ENCODE measurements at places on chromosomes 2 and 18.

DNA sequence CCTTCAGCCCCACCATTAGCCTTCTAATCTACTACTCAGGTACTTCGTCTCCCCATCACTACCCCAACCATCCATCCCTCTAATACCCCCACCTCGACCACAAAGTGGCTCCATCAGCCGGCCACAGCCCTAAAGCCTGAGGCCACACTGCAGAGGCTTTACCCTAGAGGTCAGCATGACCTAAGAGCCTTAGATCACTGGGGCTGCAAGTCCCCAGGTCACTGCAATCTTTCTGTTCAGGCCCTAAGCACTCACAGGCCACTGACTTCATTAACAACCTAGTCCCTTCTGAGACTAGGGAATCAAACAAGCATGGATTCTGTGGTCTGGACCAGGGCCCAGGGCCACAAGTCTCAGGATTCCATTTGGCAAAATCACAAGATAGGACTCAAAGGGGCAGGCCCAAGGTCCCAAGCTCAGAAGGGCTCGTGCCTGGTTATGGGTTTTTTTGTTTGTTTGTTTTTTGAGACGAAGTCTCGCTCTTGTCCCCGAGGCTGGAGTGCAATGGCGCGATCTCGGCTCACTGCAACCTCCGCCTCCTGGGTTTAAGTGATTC is 37.0 kb upstream of the PKDCC start:
- no peak for DNase-seq

DNA sequence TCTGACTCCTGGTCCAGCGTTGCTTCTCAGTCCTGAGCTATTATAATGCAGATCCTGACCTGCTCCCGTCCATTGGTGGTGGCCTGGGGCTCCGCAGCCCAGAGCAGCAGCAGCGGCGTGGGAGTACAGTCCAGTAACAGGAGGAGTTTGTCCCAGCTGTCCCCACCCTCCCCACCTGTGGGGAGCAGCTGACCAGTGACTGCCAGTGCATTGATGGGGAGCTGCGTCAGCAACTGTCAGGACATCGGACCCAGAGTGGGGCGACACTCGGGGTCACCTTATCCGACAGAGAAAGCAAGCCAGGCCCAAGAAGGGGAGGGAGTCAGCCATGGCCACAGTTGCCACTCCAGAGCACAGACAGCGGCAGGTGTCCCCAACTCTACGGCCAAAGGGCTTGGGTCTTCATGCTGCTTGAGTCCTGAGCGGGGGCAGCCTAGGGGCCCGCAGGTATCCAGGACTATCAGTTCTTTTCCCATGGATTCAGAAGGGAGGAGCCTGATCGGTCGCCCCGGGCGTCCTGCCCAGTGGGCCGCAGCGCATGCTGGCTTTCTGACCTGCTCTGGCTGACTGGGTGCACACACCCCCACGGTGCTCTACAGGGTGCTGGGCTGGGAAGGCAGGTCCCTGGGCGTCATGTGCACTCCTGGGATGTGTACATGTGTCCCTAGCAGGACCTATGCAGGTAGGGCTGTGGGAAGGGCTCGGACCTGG is 29.7 kb downstream of the DNMT3A start:
- DNase-seq: no peak

GRCh38 chr18:28175150-28175929 is 1.6 kb downstream of the CDH2 start:
- DNase-seq: no peak

GRCh38 chr2:159362094-159362493 is 75.6 kb upstream of the WDSUB1 start:
- no peak for DNase-seq

GRCh38 chr2:55148269-55148668 is 83.8 kb downstream of the CLHC1 start:
- DNase-seq: no peak

DNA sequence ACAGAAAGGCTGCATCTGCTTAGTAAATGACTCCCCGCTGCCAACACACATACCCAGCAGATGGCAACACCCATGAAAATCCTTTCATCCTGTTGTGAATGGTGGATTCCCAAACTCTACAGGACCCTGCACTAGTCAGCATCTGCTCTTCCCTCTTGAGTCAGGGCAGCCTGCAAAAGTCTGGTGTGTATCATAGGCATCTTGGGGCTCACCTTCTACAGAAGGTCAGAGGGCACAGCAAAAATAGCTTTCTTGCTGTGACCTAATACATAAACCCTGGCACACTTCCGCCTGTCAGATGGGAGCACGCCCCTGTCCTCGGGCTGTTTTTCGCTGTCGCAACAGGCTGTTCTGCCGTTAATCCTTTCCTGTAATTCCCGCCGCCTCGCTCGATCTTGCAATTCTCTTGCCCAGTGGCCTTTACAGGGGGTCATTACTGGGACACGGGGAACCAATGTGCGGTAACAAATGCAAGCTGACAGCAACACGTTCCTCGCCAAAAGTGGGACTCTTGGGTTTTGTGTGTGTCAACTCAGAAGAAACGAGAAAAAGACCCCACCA is 19.9 kb upstream of the SCYGR1 start:
- DNase-seq: no peak

DNA sequence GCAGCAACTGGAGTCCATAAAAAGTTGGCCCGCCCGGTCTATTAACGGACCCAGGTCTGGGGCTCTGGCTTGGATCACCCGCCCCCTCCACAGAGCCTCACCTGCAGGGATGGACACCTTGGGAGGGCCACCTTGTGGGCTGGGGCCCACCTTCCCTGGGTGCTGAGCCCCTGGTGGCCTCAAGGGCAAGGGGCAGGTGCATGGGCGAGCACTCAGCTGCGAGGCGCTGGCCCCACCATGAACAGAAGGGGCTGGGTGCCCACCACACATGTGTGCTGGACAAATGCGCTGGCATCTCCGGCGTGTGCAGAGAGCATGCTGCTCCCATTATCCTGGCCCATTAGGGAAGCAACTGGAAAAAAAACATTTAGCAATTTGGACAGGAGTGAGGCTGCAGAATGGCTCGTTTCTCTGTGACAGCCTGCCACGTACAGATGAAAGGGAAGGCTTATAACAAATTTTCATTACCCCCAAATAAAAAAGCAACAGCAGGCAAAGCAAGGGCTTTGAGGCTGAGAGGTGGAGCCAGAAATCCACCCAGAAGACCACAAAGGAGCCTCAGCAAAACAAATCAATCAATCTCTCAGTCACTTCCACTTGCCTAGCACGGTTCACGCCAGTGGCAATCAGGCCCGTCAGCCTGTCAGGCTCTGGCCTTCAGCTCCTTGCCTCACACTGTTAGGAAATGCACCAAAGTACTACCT is 253.1 kb upstream of the ZNF521 start:
- DNase-seq: no peak

DNA sequence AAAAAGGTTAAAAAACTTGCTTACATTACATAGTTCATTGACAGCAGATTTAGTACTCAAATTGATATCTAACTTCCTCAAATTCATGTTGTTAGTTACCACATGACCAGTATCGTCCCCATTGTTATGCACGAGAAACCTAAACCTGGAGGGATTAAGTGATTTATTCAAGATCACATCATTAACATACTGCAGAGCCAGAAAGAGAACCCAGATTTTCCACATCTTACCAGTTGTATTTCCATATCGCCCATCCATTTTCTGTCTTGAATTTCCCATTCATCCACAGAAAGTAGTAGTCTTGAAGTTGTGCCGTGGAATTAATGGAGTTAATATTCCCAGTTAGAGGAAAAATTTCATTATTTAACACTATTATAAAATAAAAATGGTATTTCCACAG is 512.0 kb downstream of the METTL4 start:
- DNase-seq: no peak

- DNase-seq: no peak
These were observed 81.3 kb upstream of the DYNAP start for GRCh38 chr18:54509793-54510192.

DNA sequence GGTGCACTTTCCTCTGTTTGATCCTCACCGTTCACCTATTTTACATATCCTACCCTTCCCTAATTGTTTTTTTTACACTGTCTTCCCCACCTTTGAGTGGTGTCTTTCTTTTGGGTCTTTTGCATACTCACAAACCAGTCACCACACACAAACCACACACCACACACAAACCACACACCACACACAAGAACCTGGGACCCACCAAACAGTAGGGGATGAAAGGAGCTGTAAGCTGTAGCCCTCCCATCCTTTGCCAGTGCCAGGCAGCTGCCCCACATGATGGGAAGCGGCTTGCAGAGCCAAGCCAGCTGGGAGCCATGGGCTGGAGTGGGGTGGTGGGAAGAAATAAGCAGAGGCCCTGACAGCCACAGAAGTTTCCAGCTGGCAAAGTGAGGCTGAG is 38.9 kb upstream of the MSH6 start:
- DNase-seq: no peak

DNA sequence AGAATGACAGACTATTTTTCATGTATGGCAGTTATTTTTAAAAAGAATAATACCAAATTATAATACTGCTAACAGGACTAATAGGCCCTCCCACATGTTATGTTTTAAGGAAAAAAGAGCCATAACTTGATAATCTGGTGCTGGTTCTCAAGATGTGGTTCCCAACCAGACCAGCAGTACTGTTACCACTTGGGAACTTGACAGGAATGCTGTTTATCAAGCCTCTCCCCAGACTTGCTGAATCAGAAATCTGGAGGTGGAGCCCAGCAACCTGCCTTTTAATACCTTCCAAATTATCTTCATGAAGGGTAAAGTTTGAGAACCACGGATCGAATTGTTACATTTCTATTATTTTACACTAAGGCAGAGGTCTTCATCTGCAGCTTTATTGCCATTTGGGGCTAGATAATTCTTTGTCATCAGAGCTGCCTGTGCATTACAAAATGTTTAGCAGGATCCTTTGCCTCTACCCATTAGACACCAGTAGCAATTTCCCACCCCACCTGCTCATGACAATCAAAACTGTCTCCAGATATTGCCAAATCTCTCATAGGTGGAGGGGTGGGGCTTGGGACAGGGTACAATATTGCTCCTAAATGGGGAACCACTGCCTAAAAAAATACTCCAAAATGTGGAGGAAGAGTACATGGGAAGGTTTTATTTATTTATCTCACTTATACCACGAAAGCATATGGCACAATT is 629.6 kb downstream of the ARHGAP15 start:
- DNase-seq: no peak

GRCh38 chr18:75164479-75164878 is 44.5 kb downstream of the PTGR3 start:
- no peak for DNase-seq

- DNase-seq: no peak
These were observed 75.2 kb upstream of the C2orf15 start for GRCh38 chr2:99066075-99066958.

DNA sequence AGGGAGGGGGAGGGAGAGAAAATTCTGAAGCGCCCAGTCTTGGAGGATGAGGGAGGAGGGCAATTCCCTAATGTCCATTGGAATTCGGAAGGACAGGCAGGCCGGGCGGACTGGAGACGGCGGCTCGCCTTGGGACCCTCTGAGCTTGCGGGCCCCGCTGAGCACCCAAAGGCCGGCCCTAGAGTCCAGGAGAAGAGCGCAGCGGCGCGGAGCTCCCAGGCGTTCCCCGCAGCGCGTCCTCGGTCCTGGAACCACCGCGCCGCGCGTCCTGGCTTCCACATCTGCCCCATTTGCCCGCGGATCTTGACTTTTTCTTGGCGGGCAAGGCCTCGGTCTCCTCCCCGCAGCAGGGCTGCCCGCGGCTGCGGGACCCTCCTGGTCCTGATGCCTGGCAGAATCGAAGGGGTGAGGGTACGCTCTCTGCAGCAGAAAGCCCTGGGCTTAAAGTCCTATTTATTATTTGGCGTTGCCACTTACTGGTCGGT is 675 bp upstream of the MLPH start:
- no peak for DNase-seq

DNA sequence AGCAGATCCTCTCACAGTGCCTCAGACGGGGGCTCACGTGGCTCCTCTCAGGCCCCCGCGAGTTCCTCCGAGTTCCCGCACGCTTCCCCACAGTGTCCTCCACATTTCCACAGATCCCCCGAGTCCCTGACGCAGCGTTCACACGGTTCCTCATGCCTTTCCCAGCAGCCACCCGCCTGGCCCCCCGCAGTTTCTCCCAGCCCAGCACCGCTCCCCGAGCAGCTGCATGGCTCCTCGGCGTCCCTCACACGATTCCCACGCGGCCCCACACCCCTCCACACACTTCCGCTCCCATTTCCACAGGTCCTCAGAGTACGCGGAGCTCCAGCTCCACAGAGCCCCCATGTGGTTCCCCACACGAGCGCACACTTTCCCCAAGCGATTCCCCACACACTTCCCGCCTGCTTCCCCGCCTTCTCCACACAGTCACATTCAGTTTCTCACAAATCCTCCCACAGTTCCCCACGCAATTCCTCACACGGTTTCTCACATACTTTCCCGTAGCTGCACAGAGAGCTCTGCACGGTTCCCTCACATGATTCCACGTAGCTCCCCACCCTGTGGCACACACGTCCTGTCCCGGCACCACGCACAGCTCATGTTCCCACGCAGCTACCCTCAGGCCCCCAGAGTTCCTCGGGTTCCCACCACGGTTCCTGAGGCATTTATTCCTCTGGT is 39.9 kb downstream of the KIF1A start:
- DNase-seq: no peak

DNA sequence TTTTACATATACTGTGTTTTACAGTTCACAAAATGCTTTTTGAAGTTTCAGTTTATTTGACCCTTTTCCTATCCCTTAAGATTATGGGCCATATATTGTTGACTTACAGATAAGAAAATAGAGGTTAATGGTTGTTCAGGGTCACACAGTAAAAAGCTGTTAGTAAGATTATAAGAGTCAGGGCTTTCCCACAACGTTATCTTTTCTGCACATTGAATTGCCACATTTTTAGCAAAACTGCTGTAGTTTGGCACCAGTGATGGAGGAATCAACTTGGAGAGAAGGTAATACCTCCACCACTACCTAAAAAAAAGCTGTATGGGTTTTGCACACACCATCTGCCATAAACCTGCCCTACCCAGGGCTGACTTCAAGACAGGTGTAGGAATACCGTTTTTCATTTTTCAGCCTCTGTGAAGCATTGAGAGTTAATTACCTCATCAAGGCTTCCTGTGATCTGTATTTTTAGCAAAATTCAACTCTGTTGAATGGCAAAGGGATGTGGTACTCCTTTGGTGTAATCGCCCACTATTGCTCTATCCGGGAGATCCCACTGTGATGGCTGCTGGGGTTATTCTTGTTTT is 5.0 kb downstream of the SOWAHC start:
- DNase-seq: no peak

GRCh38 chr2:27796791-27797765 is 25.6 kb downstream of the MRPL33 start:
- no peak for DNase-seq

GRCh38 chr2:153584244-153584643 is 105.7 kb upstream of the RPRM start:
- DNase-seq: no peak

DNA sequence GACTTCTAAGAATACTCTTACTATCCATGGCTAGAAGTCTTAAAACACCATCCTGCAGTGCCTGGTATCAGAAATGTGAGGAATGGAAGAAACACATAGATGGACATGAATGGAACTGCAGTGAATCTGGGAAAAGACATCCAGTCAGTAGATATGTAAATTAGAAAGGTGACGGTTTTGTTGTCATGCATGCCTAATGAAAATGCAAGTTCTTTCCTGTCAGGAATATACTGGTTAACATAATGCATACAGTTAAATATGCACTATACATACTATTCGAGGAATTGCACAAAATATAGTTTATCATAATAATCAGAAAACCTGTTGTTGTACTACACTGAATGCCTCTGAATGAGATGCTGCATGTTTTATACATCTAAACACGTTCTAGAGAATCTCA is 190.6 kb upstream of the ITGA4 start:
- DNase-seq: no peak

GRCh38 chr2:236318401-236318800 is 54.2 kb upstream of the ASB18 start:
- DNase-seq: no peak

GRCh38 chr18:8516371-8517250 is 92.6 kb upstream of the RAB12 start:
- no peak for DNase-seq

- DNase-seq: no peak
These were observed 67.0 kb downstream of the ZEB2 start for GRCh38 chr2:144452989-144453336.
